ENCODE measurements at places on chromosomes 16 and 17. TPM values are rescaled to one million over a fixed set of nuclear protein-coding genes. Genes with fewer than 3 reads are reported as not detected.

The MYL4 gene
- 1.1 TPM for total RNA-seq

The PYY gene
- not detected for total RNA-seq

The OR2C1 gene
- not detected for total RNA-seq

The CDK5R1 gene
- 1.8 TPM for total RNA-seq

The ACSM3 gene
- 1.9 TPM for total RNA-seq

The GUCY2D gene
- not detected for total RNA-seq

All from chondrocyte (in vitro differentiated cells).